ENCODE measurements at places on chromosomes 6 and 20.

GRCh38 chr20:235891-236290 lies 8.8 kb downstream of the DEFB129 start:
- DNase-seq: no peak

DNA sequence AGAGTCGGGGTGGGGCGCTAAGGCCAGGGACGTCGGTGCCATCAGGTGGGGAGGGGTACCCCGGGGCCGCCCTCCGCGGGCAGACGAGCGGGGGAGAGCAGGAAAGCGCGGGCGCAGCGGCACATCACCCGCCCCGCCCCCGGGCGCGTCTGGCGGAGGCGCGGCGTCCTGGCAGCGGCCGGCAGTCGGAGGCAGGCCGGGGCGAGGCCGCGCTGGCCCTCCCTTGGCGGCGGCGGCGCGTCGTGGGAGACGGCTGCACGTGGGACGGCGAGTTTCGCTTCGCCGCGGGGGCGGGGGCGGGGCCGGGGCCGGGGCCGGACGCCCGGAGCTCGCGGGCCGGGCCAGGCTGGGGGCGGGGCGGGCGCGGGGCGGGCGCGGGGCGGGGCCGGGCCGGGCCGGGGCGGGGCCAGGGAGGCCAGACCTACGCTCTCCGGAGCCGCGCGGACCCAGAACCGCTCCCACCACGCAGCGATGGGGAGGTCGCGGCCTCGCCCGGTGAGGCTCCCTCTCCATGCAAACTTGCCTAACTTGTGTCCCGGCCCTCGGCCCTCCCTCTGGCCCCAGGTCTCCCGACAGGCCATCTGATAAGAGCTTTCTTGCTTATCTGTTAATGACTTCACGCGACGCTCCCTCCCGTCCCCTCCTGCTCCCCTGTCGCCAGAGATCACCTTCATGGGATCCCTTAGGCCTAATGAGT lies 12.5 kb downstream of the ITPR3 start:
- DNase-seq: peak; percentile 73

- DNase-seq: no peak
Observed at GRCh38 chr6:168956141-168956838, 297.4 kb downstream of the THBS2 start.

DNA sequence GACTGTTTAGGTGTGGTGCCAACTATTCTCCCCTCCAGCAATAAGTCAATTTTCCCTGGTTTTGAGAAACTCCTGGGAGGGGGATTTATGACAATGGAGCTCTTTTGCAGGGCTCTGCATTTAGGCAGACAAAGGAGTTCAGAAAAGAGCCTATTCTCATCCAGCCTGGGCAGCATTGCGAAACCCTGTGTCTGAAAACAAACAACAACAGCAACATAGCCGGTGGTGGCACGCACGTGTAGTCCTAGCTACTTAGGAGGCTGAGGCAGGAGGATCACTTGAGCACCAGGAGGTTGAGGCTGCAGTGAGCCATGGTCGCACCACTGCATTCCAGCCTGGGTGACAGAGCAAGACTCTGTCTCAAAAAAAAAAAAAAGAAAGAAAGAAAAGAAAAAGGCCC lies 6.4 kb downstream of the CLPS start:
- no peak for DNase-seq

DNA sequence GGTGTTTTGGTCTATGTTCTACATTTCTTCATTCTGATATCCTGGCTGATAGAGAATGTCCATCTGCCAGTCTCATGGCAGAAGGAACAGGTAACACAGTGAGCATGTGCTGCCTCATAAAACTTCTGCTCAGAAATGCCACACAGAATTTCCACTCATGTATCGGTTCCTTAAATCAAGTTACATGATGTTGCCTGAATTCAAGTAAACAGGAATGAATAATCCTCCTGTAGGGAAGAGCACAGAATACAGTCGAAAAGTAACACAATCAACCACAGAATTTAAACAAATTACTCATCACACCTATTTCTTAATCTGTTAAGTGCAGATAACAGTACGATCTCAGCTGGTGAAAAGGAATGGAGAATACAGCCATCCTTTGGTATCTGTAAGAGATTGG lies 74.7 kb downstream of the FAM217A start:
- DNase-seq: no peak

DNA sequence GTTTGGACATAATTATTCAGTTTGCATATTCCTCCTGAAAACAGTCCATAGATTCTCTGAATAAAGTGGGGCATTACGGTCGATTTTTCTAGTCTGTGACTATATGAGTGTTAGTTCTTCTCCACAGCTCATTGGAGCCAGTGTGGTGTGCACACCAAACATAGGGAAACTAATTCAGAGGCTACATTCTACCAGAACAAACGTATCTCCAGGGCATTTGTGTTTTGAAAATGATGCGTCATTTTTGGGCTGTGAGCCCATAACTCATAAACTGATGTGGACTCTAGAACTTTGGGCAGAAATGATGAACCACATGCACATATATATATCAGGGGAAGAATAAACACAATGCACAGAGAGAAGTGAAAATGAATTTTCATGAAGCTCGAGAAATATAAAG lies 41.8 kb downstream of the C6orf58 start:
- DNase-seq: no peak

DNA sequence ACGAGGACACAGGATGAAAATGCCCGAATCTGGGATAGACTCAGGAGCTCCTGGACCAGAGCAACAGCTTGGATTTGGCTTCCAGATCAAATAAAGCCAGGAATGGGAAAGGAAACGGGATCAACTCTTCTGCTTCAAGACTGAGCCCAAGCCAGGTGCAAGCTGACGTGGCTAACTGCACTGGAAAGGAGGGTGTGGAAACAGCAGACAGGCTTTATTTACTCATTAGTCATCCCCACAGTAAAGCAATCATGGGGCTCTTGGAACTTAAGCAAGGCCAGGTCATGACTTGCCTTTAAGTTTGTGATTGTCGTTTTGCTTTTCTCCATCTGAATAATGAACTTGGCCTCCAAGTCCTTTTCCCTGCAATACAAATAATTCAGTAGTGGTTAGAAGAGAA lies 45.2 kb downstream of the KIF16B start:
- DNase-seq: no peak

GRCh38 chr6:137315081-137315480 lies 95.9 kb upstream of the IFNGR1 start:
- DNase-seq: no peak

GRCh38 chr20:31833130-31833930 lies 12.1 kb downstream of the FOXS1 start:
- peak; percentile 92 for DNase-seq

GRCh38 chr6:75563032-75563431 lies 38.6 kb upstream of the SENP6 start:
- no peak for DNase-seq

GRCh38 chr20:38667417-38667956 lies 56.8 kb upstream of the SLC32A1 start:
- no peak for DNase-seq

DNA sequence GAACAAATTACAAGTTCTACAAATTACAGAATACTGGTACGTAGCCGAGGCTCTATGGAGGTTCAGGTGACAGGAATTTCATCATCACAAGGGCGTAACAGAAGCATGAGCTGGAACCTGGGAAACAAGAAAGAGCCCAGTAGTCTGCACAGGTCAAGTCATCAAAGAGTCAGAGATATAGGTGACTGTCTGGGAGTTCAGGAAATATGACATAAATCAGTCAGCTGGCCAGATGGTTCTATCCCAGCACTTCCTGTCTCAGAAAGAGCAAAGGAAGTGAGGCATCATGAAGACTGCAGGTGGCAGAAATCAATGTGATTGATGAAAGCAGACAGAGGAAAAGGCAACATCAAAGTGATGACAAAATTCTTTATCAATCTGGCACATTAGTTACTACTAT lies 23.3 kb downstream of the MYCT1 start:
- DNase-seq: no peak

DNA sequence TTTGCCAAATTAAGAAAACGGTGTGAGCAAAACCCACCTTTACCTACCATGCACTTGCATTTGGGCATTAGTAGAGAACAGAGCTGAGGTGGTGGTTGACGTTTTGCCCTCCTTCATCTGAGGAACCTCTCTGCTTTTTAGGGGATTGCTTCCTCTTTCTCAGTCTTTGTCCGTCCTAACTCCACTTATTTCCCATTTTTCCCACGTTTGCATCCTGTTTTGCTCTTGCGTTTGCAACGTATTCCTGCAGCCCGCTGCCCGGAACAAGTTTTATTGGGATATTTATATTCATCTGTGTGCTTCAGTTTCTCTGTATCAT lies 374 bp upstream of the SERINC1 start:
- no peak for DNase-seq

Data from activated CD8-positive, alpha-beta memory T cell treated with anti-CD3 and anti-CD28 coated beads, Interleukin-2, amount 50 U/mL, for 48 hours (primary cell).